ENCODE measurements at places on chromosomes 2 and 18.

- no peak for DNase-seq
Observed at GRCh38 chr2:59560769-59561168, 992.7 kb downstream of the BCL11A start.

- DNase-seq, result no peak
Observed at GRCh38 chr2:149098701-149099100, 60.2 kb downstream of the LYPD6B start.

GRCh38 chr2:229084447-229084846, 186.6 kb downstream of the PID1 start:
- DNase-seq, result no peak

GRCh38 chr2:10183146-10183675, 60.7 kb downstream of the RRM2 start:
- no peak for DNase-seq

DNA sequence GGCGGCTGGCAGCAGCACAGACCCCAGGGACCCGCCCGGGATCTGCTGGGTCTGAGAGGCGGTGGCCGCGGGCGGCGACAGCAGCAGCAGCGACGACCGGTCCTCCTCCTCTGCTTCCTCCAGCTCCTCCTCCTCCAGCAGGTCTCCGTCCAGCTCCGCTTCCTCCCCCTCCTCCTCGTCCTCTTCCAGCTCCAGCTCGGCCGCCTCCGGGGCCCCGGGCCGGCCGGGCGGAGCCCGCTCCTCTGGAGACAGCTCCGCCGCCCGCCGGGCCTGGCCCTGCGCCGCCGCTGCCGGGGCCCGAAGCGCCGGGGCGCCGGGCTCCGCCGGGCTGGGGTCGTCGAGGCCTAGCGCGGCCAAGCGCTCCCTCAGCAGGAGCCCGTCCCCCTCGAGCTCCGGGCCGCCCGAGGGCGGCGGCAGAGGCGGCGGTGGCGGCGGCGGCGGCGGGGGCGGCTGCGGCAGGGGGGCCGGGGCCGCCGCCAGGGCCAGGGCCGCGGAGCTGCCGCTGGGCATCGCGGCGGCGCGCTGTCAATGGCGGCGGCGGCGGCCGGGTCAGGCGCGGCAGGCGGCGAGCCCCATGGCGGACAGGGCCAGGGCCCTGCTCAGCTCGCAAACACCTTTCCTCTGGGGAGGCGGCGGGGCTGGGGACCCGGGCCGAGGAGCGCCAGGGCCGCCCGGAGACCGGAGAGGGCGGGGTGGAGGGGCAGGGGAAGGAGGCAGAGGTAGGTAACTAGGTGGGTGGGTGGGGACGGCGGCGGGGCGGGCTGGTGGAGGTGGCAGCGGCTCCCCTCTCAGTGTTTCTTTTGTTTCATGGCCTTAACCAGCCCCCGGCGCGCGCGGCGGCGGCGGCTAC, 445 bp downstream of the MEX3C start:
- no peak for DNase-seq

Data from HuH-7 (cell line).